ENCODE measurements at places on chromosomes 6 and 20. TPM values are rescaled to one million over a fixed set of nuclear protein-coding genes. Genes with fewer than 3 reads are reported as not detected.

DNA sequence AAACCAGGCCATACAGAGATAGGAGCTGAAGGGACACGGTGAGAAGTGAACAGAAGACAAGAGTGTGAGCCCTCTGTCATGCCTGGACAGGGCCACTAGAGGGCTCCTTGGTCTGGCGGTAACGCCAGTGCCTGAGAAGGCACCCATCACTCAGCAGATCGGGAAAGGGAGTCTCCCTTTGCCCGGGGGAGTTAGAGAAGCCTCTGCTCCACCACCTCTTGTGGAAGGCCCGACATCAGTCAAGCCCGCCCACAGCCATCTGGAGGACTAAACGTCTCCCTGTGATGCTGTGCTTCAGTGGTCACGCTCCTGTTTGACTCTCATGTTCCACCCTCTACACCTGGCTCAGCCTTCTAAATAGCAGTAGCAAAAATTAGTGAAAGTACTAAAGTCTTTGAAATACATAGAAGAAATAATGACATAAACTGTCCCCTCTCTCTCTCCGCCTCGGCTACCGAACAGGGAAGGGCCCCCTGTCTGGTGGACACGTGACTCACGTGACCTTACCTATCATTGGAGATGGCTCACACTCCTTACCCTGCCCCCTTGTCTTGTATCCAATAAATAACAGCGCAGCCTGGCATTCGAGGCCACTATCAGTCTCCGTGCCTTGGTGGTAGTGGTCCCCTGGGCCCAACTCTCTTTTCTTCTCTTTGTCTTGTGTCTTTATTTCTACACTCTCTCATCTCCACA lies 66.7 kb downstream of the RPP21 start:
- no peak overlapping the region for H3K4me3 ChIP-seq
- no peaks in the 10 kb centered on the region for H3K27me3 ChIP-seq
- no peaks in the 10 kb centered on the region for H3K4me1 ChIP-seq
- H3K27ac ChIP-seq = no peak overlapping the region

DNA sequence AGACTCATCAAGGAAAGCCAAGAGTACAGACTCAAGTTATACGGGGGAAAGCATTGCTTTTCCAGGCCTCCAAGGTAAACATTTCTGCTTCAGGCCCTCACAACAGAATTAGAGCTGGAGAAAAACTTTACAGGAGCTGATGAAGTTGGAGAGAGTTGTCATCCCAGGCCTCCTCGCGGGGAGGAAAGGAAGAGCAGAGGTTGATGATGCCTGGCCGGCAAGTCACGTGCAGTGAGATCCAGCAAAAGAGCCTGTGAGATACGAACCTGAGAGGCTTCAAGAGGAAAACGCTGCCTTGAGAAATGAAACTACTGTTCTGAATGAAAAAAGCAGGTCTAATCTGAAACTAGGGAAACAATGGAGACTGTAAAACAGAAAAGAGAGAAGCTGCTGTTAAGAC lies 122.9 kb downstream of the FAM120B start:
- no peaks in the 10 kb centered on the region for H3K27me3 ChIP-seq
- peaks cover 19% of the 10 kb centered on the region for H3K4me1 ChIP-seq
- H3K36me3 ChIP-seq = no peaks in the 10 kb centered on the region
- H3K27ac ChIP-seq = peak overlapping the region; percentile 10
- H3K4me3 ChIP-seq = no peak overlapping the region
- DNase-seq = no peak

DNA sequence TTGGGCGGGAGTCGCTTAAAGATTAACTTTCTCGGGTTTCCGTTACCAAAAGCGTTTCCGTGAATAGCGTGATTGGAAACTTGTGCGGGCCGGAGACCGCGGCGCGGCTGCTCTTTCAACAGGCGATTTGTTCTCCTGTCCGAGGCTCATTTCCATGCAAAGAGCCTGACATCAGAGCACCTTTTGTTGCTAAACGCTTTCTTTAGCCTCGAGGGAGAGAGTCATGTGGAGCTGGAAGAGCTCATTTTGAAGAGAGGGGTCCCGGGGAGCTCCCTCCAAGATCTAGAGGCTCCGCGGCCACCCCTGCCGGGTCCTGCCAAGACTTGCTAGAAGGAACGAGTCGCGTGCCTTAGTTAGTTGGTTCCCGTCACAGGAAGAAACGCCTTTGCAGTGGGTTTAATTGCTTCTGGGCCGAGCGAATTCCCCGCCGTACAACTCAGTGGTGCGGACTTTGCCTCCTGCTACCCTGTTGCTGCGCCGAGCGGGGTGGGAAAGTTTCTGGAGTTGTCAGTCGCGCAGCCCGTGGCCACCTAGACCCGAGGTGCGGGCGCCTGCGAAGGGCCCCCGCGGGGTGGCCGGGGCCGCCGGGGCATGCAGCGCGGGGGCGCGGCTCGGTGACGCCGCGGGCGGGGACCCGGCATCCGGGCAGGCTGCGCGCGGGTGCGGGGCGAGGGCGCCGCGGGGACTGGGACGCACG lies at the start of gene SASH1:
Gene SASH1, plus strand, starts transcription at position 489 of the 697 bp plus-strand sequence. CDS start 230 bp downstream, outside the sequence.
- H3K27ac ChIP-seq = peak within 1 kb of the TSS; percentile 87
- DNase-seq = peak; percentile 70
- H3K36me3 ChIP-seq = no peaks in the 10 kb centered on the region
- H3K4me3 ChIP-seq = peak within 1 kb of the TSS; percentile 70
- H3K4me1 ChIP-seq = no peaks in the 10 kb centered on the region

The HAO1 gene
- total RNA-seq = not detected

The OTOR gene
- total RNA-seq = not detected

The FUT9 gene
- not detected for total RNA-seq

The PRDM13 gene
- not detected for total RNA-seq

DNA sequence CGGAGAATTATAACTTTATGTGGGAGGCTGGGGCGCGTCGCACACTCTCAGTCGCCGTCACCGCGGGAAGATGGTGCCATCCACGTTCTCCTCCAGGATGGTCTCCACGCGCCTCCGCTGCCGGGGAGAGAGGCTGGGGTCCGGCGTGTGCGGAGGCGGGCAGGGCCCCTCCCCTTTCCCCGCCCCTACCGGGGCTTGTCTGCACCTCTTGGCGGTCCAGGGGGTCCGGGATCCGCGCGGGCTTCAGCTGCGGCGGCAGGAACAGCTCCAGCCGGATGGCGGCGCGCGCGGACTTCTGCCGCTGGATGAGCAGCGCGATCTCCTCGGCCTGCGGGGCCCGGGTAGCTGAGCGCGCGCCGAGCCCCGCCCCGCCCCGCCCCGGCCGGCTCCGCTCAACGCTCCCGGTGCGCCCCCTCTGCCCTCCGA lies 807 bp downstream of the LKAAEAR1 start:
- peaks cover 29% of the 10 kb centered on the region for H3K27me3 ChIP-seq
- DNase-seq = peak; percentile 77
- peaks cover 33% of the 10 kb centered on the region for H3K4me1 ChIP-seq
- H3K27ac ChIP-seq = no peak overlapping the region
- peak overlapping the region; percentile 63 for H3K4me3 ChIP-seq

The FABP7 gene
- total RNA-seq = not detected

The LGSN gene
- not detected for total RNA-seq

The PRSS35 gene
- total RNA-seq = not detected

- H3K4me3 ChIP-seq = no peak overlapping the region
- no peak overlapping the region for H3K27ac ChIP-seq
- H3K4me1 ChIP-seq = no peaks in the 10 kb centered on the region
- DNase-seq = no peak
Observed at GRCh38 chr6:110334423-110335180, 23.5 kb downstream of the METTL24 start.

Measured in heart right ventricle (tissue), 16 donors.